Right renal pelvis (tissue), 4 donors: ENCODE measurements at places on chromosomes 12 and 14. TPM values are rescaled to one million over a fixed set of nuclear protein-coding genes. Genes with fewer than 3 reads are reported as not detected.

Gene TMEM132C
- 3.7 TPM for polyA plus RNA-seq

Gene TSHR
- polyA plus RNA-seq, result 0.21 TPM

Gene TARBP2
- polyA plus RNA-seq, result 57.0 TPM

Gene GPR132
- 0.50 TPM for polyA plus RNA-seq

Gene DYRK2
- 26.8 TPM for polyA plus RNA-seq

Gene LRRC43
- polyA plus RNA-seq, result 5.2 TPM

Gene CCDC177
- 0.13 TPM for polyA plus RNA-seq

Gene TAS2R13
- not detected for polyA plus RNA-seq
